ENCODE measurements at places on chromosomes 4 and X.

- DNase-seq = no peak
Measured at GRCh38 chr4:108849611-108850168, 86.8 kb upstream of the ETNPPL start.

DNA sequence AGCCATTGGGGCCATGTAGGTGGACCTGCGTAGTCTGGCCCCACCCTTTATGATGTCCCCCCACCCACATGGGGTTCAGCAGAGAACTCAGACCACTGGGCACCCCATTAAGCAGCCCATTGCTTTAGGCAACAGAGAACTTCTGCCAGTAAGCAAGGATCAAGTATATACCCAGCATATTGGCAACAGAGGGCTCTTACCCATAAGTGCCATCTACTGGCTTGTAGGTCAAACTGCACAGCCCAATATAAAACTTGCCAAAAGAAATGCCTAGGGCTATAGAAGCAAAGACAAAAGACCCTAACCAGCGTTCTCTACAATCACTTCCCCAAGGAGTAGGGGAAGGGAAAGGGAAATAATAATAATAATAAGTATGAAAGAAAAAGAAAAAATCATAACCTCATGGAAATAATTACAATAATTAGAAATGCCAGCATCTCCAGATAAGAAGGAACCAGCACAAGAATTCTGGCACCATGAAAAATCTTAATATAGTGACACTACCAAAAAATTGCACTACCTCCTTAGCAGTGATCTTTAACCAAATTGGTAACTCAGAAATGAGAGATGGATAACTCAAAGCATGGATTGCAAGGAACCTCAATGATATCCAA is 1090.7 kb downstream of the FAT4 start:
- no peak for DNase-seq

- DNase-seq = no peak
Measured at GRCh38 chr4:70815370-70815769, 24.3 kb downstream of the GRSF1 start.

DNA sequence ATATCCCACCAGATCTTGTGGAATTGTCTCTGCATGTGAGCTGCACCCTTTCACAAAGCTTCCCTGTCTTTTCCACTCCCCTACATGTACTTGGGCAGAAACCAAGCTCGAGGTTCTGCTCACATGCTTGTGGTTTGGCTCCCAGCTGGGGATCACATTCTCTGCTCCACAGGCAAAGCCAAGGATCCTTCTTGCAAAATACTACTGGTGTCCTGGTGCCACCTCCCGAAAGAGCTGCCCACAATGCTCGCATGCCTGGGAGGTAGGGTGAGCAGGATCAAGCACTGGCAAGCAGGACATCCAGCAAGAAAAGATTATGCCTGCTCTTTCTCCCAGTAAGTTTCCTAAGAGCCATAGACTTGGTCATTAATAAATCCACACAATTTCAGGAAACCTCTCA is 45.1 kb upstream of the PPARGC1A start:
- DNase-seq = no peak

- DNase-seq = no peak
Measured at GRCh38 chr4:154049457-154050181, 260.7 kb upstream of the SFRP2 start.

GRCh38 chrX:107562482-107562881 is 65.8 kb upstream of the PRPS1 start:
- no peak for DNase-seq

DNA sequence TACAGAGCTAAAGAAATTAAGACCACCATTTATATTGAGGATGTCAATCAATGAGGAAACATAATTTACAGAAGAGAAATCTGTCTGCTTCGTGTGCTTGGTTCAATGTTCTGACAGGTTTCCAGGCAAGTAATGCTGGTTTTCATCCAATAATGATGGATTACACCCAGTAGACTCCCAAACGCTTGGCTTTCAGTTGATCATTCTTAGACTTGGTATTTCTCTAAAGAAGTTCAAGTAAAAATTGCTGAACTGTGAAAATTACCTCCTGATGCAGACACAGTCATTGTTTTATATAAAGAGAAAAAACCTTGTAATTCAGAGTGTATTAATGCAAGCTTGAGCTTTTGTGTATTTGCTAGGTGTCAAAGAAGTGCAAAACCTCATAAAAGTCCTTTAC is 85.0 kb downstream of the VCX3A start:
- no peak for DNase-seq

- DNase-seq = peak; percentile 50
Measured at GRCh38 chrX:9352694-9353411, 112.0 kb upstream of the TBL1X start.

DNA sequence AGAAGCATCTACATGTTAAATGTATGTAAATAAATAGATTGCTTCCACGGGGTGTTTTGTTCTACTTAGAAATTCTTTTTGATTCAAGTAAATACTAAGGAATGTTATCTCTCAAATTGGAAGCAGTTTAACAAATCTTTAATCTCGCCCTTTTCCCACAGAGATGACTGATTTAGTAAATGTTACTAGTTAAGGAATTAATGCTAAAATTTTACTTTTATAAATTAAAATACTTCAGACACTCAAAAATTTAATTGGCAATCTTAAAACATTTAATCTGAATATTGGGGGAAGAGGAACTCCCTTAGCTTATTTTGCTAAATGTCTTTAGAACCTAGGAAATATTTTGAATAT is 12.1 kb downstream of the LARP7 start:
- DNase-seq = no peak

DNA sequence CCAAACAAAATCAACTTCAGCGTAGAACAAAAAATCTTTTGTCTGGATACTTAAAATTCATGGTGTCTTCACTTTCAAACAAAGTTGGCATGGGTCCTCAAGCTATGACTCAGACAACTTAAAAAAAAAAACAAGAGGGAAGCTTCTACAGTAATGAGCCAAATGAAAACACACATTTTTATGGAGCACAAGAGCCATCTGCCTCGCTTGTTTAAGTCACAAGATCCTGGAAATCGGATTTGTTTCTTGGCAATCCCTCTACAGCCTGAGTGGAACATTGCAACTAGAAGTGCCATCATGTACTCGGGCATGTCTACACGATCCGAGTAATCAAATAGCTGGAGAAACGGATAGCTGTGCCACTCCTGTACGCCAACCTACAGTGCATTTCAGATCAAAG is 22.6 kb downstream of the LAMP2 start:
- no peak for DNase-seq

DNA sequence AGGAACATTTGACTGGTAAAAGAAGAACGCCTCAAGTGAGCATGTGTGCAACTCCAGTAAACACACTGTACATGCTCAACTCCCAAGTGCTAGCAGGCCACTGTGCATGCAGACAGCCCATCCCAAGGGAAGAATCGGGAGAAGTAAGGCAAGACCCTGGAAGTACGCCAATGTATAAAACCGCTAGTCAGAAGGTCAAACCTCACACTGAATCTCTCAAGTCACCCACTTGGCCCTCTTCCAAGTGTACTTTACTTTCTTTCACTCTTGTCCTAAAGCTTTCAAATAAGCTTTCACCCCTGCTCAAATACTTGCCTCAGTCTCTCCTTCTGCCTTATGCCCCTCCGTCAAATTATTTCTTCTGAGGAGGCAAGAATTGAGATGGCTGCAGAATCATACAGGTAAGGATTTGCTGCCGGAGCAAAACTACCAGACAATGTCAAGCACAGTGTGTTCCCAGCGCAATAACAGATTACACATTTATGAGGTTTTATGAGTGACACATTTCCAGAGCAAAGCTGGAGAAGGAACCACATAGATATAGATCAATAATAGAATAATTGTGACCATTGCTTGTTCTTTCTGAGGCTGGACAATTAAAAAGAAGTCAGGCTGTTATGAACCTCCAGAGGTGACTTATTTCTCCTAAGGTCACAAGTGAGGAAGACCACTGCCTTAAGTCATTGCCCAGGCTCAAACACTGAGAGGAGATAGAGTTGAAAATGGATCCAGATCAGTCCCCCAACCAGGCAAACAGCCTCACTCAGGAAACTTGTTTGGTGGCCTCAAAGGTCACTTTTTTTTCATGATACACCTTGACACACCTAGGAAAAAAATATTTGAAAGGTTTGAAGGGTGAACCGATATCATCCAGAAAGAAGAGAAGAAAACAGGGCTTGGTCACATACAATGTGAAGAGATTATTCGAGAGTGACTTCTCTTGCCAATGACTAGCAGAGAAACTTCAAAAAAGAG is 26.3 kb downstream of the CXCL1 start:
- DNase-seq = no peak

GRCh38 chr4:12110627-12111026 is 681.9 kb upstream of the HS3ST1 start:
- DNase-seq = no peak

- DNase-seq = peak; percentile 11
Measured at GRCh38 chr4:156169011-156169410, 215.3 kb upstream of the CTSO start.

- DNase-seq = no peak
Measured at GRCh38 chr4:53676402-53676871, 85.2 kb upstream of the LNX1 start.

GRCh38 chrX:15158350-15158735 is 111.5 kb downstream of the ASB9 start:
- no peak for DNase-seq

- no peak for DNase-seq
Measured at GRCh38 chrX:150715184-150715583, 22.0 kb downstream of the MTMR1 start.

DNA sequence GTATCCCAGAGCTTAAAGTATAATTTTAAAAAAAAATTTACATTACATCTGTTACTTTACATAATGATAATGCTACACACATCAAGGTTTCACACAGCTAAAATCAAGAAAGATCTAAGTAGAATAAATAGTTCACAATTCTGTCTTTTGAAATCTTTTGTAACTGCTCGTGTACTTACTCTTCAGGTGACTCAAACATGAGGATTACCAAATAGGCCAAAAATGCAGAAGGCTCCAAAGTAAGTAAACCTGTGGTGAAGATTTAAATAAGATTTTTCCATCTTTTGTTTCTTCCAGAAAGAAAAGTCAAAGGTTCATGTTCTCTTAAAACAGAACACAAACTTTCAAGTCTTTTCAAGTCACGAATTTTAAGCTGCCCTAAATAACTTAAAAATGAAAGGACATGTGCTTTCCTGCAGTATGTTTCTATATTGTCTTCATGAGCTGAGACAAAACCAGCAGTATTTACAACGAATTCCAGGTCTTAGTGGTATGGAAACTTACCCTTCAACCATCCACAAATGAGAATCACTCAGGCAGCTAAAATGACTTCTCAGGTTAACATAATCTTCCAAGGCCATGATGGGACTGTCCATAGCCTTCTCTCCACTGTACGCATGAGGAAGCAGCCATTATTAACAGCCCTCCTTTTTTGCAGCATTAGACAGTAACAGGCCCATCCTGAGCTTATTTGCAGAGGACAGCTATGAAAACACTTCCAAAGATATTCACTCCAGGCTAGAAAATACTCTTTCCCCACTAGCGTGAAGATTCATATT is 172.8 kb upstream of the EDNRA start:
- DNase-seq = no peak

DNA sequence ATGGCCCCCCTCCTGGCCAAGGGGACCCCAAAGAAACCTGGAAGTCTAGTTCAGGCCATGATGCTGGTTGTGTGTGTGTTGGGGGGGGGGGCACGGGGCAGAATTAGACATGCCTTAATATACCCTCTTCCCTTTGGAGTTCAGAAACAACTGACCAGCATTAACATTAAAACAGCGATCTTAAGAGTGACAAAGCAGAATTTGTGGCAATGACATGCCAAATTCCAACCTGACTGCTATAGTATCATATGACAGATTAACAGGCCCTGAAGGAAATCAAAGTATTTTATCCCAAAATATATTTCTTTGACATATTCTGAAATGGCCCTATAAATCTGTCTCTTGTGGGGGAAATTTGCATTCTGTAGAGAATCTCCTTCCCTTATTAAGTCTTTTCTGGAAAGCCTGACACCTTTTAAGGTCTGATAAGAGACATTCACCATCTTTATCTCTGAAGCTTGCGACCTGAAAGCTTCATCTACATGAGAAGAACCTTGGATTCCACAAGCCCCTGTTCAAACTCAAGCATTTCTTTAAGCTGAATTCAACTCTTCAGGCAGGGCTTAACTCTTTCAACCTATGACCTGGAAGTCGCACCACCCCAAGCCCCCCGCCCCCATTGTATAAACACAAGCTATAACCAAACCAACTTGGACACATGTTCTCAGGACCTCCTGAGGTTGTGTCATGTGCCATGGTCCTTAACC is 40.2 kb downstream of the ABCB7 start:
- DNase-seq = no peak

GRCh38 chrX:153961292-153961691 is 10.3 kb downstream of the HCFC1 start:
- no peak for DNase-seq

DNA sequence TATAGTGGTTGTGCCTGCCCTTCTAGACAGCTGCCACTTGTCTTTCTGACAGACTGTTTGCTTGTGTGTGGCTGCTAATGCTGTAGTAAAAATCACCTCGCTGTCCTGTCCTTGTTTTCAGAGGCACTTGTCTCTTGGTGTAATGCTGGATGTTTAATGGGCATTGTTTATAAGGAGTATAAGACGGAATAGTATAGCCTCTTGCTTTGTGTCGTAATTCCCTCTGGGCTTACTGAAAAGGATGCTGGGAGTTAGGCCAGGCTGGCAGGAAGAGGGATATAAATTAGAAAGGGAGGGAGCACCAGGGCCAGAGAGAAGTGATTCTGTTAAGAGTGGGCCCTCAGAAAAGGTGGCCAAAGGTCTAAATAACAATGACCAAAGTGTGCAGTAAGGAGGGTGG is 29.0 kb downstream of the NHS start:
- DNase-seq = no peak

GRCh38 chr4:79381161-79381560 is 26.9 kb downstream of the GK2 start:
- no peak for DNase-seq

DNA sequence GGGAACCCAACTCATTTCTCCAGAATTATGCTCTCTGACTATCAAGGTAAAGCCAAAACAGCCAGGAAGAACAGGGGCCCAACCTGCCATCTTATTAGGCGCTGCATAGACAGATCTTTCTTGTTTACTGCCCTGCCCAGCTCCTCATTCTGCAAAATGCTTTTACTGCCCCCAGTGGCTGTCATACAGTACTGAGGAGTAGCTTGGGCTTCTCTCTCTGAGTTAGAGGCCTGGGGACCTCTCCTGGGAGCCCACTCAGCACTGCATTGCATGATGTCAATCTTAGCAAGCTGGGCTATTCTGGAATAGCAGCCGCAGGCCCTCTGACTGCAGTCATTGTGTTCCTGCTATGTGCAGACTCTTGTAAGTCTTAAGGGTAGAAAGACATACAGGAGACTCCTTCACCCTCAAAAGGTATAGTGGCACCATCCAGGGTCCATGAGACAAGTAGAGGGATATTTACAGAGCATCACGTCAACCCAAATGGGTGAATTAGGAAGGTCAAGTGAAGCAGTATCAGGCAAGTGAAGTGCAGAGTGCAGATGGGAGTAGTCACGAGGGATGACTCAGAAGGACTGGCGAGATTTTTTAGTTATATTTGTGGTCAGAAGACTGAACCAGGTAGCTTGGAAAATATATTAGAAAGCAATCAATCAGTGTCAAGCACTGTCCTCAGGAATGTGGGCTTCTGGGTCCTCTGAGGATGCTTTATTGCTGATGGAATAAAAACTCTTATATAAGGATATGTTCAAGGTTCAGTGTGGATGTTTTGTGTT is 294.1 kb upstream of the SFRP2 start:
- no peak for DNase-seq

GRCh38 chrX:119266364-119266995 is 30.4 kb downstream of the PGRMC1 start:
- DNase-seq = peak; percentile 29
